ENCODE measurements at places on chromosomes 3 and 15.

DNA sequence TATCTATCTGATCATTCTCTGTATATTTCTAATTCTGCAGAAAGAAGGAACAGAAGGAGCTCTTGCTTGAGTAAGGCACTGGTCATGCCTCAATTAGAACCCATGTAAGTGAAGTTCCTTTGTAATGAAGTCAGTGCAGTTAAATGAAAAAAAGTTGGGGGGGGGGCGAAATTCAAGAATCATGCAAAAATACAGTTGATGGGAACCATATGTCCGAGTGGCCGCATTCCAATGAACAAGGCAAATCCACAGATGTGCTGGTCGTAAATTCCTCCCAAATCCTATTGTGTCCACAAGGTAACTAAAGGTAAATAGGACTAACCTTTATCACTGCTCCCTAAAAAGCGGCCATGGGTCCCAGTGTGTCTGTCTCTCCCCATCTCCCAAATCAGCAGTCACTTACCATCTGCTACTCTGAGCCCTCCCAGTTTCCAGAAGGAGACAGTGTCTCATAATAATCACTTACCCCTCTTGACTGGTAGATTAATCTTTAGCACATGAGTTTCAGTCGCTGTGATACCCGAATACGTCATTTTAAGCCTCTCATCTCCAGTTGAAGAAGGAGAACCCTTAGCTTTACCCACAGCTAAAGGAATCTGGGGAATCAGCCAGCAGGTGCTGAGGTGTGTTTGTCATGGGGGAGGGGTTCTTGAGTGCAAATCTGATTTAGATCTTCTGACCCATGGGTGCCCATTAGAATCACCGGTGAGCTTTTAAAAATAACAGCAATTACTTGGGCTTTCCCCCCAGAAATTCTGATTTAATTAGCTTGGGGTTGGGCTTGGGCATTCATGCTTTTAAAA lies 56.3 kb upstream of the EPHB3 start:
- DNase-seq: no peak

- DNase-seq: peak; percentile 27
Observed at GRCh38 chr15:90871139-90871715, 2.8 kb downstream of the FURIN start.

GRCh38 chr15:80160570-80161156 lies 7.9 kb downstream of the FAH start:
- DNase-seq: peak; percentile 48

- DNase-seq: no peak
Observed at GRCh38 chr3:172577987-172578570, 54.8 kb upstream of the TNFSF10 start.

DNA sequence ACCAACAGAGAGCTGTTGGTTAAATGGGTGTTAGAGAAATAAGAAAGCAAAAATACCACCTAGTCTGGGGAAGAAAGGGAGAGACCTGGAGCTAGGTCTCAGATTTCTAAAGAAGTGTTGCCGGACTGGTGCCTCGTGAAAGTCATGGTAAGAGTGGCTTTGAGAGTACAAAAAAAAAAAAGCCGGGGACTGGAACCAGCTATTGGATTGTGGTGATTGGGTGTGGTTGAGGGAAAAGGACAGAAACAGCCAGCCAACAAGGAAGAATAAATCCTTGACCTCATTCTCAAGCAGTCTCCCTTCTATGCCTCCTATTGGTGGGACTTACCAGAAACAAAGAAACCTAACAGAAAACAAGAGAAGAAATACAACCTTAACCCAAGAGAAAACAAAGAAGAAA lies 346.4 kb upstream of the KCNMB2 start:
- no peak for DNase-seq

DNA sequence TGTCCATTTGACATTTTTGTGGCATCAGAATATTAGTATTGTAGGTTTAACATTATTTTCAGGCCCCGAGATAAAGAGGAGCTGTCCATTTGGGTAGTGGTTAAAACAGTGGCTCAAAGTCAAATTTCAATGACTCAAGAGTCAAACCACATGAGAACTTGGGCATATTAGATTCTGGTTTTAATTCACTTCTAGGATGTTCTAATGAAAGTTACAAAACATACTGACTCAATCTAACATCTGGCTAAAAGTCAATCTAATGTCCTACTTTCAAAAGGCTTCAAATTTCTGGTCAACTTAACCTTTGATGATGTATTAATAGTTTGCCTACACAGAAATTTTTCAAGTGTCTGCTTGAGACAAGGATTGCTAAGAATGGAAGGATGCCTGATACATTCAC lies 112.4 kb downstream of the ABI3BP start:
- no peak for DNase-seq

- DNase-seq: no peak
Observed at GRCh38 chr3:181302960-181303359, 313.4 kb upstream of the DNAJC19 start.

GRCh38 chr3:135159681-135160247 lies 364.7 kb downstream of the EPHB1 start:
- no peak for DNase-seq

DNA sequence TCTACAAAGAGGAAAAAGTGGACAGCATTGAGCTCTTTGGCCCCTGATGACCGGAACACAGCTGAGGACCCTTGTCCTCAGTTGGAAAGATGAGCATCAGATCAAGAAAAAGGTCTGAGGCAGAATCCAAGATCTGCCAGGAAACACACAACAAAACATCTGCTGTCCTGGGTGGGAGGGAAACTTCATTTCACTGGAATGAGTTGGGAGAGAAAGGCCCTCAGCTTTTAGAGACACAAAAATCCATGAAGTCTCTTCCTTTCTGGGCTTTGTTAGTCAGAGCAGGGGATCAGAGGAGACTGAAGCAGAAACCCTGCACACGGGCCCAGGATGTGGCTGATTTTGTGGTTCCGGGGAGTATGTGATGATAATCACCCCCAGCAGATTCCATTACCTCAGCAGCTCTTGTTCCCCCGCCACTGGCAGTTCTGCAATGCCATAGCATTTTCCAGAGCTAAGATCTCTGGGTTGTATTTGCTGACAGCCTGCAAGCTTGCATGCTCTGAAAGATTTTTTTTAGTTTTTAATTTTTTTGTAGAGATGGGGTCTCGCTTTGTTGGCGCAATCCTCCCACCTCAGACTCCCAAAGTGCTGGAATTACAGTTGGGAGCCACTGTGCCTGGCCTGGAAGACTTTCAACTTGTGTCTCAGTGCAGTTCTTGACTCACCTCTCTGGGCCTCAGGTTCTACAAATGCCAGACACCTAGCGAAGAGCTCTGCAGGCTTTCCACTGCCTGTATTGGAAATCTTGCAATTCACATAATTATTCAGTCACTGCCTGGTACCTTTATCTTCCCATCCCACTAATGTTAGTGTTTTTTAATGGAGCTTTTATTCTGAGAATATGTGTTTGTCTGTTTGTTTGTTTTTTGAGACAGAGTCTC lies 5.8 kb upstream of the TATDN2 start:
- peak; percentile 85 for DNase-seq

- no peak for DNase-seq
Observed at GRCh38 chr3:186520957-186521842, 23.0 kb downstream of the CRYGS start.

- DNase-seq: no peak
Observed at GRCh38 chr3:179091113-179091512, 19.5 kb upstream of the ZMAT3 start.

GRCh38 chr3:133956982-133957381 lies 61.3 kb upstream of the RAB6B start:
- no peak for DNase-seq

DNA sequence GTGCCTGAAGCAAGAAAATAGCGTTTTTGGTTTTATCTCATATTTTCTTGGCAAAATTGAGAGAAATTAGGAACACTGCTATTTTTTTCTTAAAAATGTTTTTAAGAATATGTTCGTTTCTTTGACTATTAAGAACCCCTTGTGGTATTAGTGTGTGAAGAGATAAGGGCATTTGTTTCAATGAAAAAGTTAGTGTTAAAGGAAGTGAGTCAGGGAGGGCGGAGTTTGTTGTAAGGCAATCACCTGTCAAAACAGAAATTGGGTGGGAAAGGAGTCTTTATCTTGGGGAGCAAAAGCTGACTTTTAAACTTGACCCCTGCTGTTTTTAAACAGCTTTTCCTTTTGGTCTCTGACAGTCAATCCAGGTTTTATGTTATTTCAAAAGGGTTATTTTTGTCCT lies 4.2 kb downstream of the RAP2B start:
- no peak for DNase-seq

GRCh38 chr15:95252404-95252803 lies 1021.0 kb downstream of the MCTP2 start:
- DNase-seq: no peak

GRCh38 chr3:13822871-13823585 lies 56.8 kb downstream of the WNT7A start:
- no peak for DNase-seq

DNA sequence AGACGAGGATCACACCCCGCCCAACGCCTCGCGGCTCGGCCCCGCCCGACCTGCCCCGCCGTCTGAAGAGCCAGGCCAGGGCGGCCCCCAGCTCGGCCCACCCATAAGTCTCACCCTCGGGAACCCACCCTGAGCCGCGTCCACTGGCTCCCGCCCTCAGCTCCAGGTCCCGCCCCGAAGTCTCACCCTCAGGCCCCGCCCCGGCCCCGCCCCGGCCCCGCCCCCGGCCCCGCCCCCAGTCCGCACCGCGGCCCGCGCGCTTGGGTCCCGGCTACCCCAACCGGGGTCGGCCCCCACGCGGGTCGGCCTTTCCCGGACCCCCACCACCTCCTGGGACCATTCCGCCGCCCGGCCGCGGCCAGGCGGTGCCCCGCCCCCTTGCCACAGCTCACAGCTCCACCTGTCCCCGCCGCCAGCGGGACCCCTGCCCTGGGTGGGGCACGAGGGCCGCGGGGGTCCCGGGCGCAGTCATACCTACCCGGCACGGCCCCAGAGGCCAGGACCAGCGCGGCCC lies 489 bp downstream of the CSPG5 start:
- DNase-seq: peak; percentile 34

DNA sequence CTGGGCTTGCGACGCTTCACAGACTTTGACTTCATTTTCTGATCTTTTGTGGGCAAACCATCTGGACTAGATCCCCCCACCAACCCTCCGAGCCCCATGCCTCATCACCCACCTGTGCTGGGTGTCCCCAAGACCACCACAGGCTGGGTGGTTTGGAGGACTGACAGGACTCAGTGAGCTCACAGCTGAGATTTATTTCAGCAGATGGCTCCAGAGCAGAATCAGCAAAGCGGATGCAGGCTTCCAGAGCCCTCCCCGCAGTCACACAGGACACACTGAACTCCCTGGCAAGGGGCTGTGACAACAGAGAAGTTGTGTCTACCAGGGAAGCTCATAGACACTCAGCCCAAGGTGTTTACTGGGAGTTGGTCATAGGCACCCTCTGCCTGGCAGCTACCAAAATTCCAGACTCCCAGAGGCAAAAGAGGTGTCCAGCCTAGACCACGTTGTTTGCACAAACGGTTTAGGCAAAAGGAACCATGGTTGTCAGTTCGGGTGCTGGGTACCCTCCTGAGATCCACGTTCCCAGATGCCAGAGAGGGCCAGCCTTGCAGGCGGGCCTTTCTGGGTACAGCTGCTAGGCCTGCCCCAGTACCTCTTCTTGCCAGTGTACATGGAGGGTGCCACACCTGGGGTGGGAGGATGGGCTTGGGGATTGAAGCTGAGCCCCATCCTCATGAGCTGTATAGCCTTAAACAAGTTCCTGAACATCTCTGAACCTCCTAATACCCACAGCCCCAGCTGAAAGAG lies 170.3 kb downstream of the NSMCE3 start:
- no peak for DNase-seq

GRCh38 chr15:41648770-41649169 lies 11.4 kb upstream of the MGA start:
- DNase-seq: no peak

DNA sequence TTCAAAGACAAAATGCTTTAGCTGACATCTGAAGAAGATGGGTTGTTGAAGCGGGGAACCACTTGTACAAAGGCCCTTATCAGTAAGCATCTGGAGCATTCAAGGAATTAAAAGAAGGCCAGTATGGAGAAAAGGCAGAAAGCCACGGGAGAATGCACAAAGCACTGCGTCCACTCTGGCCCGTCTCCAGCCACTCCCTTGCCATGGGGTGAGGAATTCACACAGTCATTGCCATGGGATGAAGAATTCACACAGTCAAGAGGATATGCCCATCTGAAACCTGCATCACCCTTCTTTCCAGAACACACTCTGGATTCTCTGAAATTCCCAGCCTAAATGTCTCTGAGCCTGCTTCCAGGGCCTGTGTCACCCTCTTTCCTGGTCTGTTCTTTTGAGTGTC lies 26.7 kb upstream of the STAG1 start:
- no peak for DNase-seq

GRCh38 chr3:11288021-11288491 lies 15.9 kb downstream of the ATG7 start:
- no peak for DNase-seq

DNA sequence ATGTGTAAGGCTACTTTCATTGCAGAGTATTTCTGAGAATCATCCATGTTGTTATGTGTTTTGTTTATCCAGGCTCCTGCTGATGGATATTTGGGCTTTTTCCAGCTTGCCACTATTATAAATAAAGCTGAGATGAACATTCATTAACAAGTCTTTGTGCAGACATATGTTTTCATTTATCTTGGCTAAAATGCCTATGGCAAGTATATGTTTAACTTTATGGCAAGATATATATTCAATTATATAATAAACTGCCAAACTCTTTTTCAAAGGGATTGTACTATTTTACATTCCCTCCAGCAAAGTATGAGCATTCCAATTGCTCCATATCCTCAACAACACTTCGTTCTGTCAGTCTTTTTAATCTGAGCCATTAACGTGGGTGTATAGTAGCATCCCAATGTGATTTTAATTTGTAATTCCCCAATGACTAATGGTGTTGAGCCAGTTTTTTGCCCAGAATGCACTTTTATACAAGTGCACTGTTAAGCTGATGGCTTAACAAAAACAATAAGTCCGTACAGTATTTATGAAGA lies 452.4 kb downstream of the SHQ1 start:
- no peak for DNase-seq

DNA sequence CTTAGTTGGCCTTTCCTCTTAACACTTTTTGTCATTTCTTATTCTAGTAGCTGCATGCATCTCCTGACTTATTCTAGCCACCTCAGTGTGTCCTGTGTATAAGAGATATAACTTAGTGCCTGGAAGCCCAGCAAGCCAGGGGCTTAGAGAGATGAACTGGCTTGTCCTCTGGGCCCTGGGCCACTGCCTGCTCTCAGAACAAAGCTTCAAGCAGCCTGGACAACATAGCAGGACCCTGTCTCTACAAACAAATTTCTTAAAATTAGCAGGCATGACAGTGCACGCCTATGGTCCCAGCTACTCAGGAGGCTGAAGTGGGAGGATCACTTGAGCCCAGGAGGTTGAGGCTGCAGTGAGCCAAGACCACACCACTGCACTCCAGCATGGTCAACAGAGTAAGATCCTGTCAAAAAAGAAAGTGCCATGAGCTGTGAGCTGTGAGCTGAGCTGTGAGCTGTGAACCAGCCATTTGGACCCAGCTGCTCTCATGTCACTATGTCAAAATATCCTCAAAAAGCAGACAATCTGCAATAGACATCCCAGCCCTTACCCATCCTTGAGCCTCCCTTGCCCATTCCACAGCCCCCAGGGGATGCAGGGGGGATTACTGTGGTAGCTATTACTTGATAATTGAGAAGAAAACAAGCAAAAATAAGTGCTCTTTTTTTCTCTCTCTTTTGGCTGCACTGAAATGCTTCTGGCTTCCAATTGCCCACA lies 174.5 kb downstream of the OPA1 start:
- DNase-seq: no peak

GRCh38 chr3:150495563-150496168 lies 50.6 kb downstream of the SERP1 start:
- DNase-seq: no peak

Measured in activated T-helper 2 cell treated with anti-CD3 and anti-CD28 coated beads, Interferon-gamma antibody, Interleukin-2, Interleukin-4, amounts not matched to agents 10 μg/mL and 5 μg/mL and 100 μg/mL, durations not matched to agents 14 hours and 24 hours and 36 hours (primary cell).